ENCODE measurements at places on chromosomes 13 and 19. TPM values are rescaled to one million over a fixed set of nuclear protein-coding genes. Genes with fewer than 3 reads are reported as not detected.

- no peaks in the 10 kb centered on the region for H3K27me3 ChIP-seq
- no peaks in the 10 kb centered on the region for H3K36me3 ChIP-seq
- H3K27ac ChIP-seq = no peak overlapping the region
- H3K4me1 ChIP-seq = no peaks in the 10 kb centered on the region
Measured at GRCh38 chr13:87536899-87537298, 134.3 kb upstream of the SLITRK5 start.

DNA sequence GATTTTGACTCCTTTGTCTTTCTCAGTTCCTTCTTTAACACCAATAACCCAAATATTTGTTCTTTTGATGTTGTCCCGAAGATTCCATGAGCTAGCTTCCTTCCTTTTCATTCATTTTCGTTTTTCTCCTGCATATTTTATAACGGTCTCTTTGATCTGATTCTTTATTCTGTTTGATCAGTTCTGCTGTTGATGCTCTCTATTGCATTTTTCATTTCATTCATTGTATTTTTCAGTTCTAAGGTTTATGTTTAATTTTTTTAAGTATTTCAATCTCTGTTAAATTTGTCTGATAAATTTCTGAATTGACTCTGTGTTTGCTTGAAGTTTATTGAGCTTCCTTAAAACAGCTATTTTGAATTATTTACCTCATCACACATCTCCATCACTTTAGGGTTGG is 68.4 kb upstream of the LRCH1 start:
- no peak overlapping the region for H3K27ac ChIP-seq
- no peaks in the 10 kb centered on the region for H3K36me3 ChIP-seq
- no peaks in the 10 kb centered on the region for H3K27me3 ChIP-seq

- no peak overlapping the region for H3K27ac ChIP-seq
- no peak for DNase-seq
- no peaks in the 10 kb centered on the region for H3K4me1 ChIP-seq
- H3K27me3 ChIP-seq = no peaks in the 10 kb centered on the region
- no peaks in the 10 kb centered on the region for H3K36me3 ChIP-seq
- no peak overlapping the region for H3K4me3 ChIP-seq
Measured at GRCh38 chr13:105937451-105937850, 598.0 kb downstream of the EFNB2 start.

DNA sequence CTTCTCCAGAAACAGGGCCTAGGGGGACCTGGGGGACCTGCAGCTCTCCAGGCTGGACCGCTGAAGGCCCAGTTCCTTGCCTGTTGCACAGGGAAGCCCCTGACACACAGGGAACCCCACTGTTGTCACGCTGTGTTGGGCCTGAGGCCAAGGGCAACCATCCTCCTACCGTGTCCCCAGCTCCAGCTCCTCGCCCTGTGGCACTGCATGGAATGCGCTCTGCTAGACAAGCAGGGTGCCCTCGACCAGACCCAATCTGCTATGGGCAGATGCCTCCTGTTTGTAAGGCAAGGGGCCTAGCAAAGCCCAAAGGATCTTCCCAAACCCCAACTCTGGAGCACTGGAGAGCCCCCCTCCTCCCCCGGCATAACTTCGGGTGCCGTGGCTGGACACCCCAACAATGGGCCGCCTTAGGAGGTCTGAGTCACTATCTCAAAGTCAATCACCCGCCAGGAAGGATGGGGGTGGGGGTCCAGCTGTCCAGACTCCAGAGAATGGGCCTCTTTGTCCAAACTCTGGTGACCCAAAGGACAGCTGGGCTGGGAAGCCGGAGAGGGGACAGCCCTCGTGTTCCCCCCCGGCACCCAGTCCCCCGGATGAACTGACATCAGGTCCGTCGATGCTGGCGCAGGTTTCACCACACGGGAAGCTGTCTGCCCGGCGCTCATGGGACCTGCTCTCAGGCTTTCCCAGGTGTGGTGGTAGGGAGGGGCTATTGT is 3.7 kb downstream of the BRSK1 start:
- H3K4me3 ChIP-seq = no peak overlapping the region
- no peaks in the 10 kb centered on the region for H3K36me3 ChIP-seq
- no peak overlapping the region for H3K27ac ChIP-seq
- DNase-seq = no peak
- no peaks in the 10 kb centered on the region for H3K4me1 ChIP-seq

DNA sequence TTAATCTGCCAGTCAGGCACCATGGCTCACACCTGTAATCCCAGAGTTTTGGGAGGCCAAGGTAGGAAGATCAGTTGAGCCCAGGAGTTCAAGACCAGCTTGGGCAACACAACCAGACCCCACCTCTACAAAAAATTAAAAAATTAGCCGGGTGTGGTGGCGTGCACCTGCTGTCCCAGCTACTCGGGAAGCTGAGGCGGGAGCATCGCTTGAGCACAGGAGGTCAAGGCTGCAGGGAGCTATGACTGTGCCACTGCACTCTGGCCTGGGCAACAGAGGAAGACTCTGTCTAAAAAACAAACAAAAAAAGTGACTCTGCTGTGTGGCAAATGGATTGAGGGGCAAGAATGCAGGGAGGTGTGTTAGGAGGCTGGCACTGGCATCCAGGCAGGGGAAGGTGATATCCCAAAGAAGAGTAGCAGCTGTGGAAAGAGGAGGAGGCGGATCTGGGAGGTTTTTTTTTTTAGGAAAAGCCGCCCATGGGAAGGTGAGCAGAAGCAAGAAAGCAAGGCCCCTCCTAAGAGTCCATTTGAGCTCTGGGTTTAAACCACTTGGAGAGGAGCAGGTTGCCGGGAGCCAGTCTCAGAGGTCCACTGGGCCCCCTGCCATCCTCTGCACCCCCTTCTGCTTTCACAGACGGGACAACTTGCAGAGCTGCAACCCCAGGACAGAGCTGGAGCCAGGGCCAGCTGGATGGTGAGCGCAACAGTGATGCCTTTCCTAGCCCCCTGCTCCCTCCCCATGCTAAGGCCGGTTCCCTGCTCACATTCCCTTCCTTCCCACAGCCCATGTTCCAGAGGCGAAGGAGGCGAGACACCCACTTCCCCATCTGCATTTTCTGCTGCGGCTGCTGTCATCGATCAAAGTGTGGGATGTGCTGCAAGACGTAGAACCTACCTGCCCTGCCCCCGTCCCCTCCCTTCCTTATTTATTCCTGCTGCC is 2.1 kb downstream of the HAMP start:
- peaks cover 5% of the 10 kb centered on the region for H3K36me3 ChIP-seq
- no peak for DNase-seq
- no peak overlapping the region for H3K4me3 ChIP-seq

DNA sequence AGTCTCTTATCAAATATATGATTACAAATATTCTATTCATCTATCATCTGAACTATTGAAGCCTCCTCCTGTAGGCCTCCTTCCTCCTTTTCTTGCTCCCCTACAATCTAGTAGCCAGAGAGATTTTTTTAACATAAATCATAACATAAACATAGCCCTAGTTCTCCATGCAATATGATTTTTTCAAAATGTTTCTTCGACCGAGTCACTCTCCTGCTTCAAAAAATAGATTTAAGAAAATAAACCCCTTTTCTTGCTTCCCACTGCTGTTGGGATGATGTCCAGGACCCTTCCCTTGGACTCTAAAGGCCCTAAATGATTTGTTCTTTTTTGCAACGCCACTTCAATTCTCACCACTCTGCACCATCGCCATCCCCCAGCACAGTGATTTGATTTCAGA is 319.7 kb upstream of the TSHZ3 start:
- no peak overlapping the region for H3K27ac ChIP-seq
- H3K27me3 ChIP-seq = no peaks in the 10 kb centered on the region
- no peaks in the 10 kb centered on the region for H3K4me1 ChIP-seq
- H3K36me3 ChIP-seq = no peaks in the 10 kb centered on the region

- peak overlapping the region; percentile 92 for H3K4me3 ChIP-seq
- H3K36me3 ChIP-seq = peaks cover 39% of the 10 kb centered on the region
- H3K27ac ChIP-seq = peak overlapping the region; percentile 67
- no peaks in the 10 kb centered on the region for H3K27me3 ChIP-seq
- no peak for DNase-seq
Measured at GRCh38 chr19:58229255-58229639, 533 bp downstream of the ZNF544 start.

DNA sequence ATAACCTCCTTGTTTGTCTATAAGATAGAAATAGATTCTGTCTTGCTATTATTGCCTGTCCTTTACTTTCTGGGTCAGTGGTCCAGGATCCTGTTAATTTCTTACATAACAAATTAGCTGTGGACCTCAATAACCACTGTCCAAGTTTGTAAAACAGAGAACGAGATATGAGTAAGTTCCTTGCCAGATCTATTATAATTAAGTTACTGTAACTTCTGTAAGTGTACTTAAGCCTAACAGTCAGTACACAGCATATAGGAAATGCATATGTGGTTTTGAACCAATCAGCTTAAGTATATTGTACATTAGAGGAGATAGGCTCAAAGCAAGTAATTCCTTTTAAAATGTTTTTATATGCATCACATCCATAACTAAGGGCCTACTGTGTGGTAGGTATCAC is 34.9 kb downstream of the HTR2A start:
- no peak for DNase-seq
- H3K4me3 ChIP-seq = no peak overlapping the region
- H3K27ac ChIP-seq = no peak overlapping the region
- no peaks in the 10 kb centered on the region for H3K36me3 ChIP-seq
- H3K27me3 ChIP-seq = no peaks in the 10 kb centered on the region
- H3K4me1 ChIP-seq = no peaks in the 10 kb centered on the region

DNA sequence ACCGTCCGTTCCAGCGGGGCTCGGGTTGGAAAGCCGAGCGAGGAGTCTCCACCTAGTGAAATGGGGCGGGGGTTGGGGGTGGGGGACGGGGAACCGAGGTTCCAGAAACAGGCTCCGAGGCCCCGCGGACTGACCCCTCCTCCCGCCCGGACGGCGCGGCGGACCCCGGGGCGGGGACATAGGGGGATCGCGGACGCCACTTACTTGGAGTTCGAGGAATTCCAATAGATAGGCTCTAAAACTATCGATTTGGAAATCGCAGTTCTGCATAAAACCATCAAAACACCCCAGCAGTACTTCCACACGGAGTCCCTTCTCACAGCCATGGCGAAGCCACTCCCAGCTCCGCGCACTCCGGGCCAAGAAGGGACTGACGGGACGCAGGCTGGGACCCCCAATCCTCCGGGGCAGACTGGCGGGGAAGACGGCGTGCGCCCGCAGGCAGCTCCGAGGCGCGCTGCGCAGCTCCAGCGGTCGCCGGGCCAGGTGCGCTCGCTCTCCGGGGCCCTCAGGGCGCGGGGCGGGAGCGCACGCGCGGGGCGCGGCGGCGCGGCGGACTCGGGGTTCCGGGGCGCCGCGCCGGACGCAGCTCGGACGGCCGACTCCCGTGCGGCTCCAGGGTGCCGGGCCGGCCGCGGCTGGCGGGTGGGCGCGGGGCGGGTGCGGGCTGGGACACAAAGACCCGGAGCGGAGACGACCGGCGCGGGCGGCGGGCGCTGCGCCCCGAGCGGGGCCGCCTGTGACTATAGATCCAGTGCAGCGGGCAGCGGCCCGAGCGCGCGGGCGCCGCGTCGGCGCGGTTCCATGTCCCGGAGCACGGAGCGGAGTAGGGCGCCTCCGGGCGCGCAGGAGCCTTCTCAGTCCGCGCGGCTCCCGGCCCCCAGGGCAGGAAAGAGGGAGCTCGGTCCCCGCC is 567 bp downstream of the EFNB2 start:
- H3K4me3 ChIP-seq = peak overlapping the region; percentile 61
- peaks cover 49% of the 10 kb centered on the region for H3K27me3 ChIP-seq

DNA sequence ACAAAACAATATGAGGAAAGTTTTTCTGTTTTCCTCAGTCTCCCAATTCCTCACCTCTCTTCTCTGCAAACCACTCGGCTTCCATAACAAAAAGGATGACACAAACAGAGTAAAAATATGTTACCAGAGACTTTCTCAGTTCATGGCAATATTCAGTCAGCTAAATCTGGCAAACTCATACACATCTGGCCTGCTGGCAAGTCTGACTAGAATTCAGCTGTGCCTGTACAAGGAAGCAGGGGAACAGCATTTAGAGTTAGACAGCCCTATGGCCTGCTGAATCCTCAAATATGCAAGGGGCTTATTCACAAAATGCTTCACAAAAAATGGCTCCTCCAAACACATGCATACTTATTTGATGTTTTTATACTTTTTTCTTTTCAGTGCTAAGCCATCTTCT is 227.8 kb downstream of the ENOX1 start:
- no peaks in the 10 kb centered on the region for H3K27me3 ChIP-seq
- H3K4me3 ChIP-seq = no peak overlapping the region
- no peak for DNase-seq
- H3K36me3 ChIP-seq = no peaks in the 10 kb centered on the region

Gene HCST
- polyA plus RNA-seq = 158 TPM

Gene ZSCAN22
- 1.2 TPM for polyA plus RNA-seq

Gene TTC9B
- 0.11 TPM for polyA plus RNA-seq

Gene PEG3
- polyA plus RNA-seq = 1.3 TPM

Gene GFY
- 0.05 TPM for polyA plus RNA-seq

Gene PGLYRP2
- 0.14 TPM for polyA plus RNA-seq

Gene FOSB
- polyA plus RNA-seq = 7.1 TPM

Measured in thymus (tissue), 14 donors.